Activated CD8-positive, alpha-beta T cell treated with anti-CD3 and anti-CD28 coated beads for 36 hours (primary cell): ENCODE measurements at places on chromosomes 3 and 15.

DNA sequence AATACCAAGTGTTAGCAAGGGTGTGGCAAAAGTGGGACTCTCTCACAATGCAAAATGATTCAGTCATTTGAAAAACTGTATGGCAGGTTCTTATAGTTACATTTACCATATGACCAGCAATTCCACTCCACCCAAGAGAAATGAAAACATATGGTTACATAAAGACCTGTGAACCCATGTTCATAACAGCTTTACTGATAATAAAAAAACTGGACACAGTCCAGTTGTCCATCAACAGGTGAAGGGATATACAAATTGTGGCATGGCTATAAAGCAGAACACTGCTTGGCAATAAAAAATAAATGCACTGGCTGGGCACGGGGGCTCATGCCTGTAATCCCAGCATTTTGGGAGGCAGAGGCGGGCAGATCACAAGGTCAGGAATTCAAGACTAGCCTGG, 30.8 kb downstream of the RAD18 start:
- DNase-seq: no peak

- DNase-seq: peak; percentile 59
These were observed 120.9 kb downstream of the ZMAT3 start for GRCh38 chr3:178950676-178951075.

GRCh38 chr3:15215996-15216395, 9.9 kb downstream of the CAPN7 start:
- DNase-seq: no peak

DNA sequence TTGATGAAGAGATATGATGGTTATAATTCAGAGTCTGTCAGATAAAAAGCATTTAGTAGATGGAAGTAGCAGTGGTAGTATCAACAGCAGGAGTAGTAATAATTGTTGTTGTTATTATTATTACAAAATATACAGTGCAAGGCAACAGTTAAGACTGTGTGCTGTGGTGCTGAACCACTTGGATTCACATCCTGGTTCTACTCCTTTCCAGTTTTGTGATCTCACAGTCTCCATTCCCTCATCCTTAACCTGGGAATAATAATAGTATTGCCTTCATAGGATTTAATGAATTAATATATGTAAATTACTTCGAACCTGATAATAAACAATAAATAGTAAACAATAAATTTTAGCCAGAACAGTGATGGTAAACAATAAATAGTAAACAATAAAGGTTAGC, 37.1 kb upstream of the TSC22D2 start:
- DNase-seq: no peak

DNA sequence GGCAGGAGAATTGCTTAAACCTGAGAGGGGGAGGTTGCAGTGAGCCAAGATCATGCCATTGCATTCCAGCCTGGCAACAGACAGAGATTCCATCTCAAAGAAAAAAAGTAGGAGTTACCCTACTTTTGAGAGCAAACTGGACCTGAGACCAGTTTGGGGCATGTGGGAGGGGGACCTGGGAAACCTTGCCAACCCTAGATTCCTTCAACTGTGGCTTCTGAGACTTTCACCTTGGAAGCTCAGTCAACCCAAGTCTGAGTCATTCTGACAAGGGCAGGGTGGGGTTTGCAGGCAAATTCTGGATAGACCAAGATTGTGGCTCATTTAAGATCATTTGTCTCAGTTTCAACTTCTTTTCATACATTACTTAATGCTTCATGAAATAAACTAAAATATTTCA, 23.8 kb upstream of the SIAH2 start:
- peak; percentile 45 for DNase-seq

DNA sequence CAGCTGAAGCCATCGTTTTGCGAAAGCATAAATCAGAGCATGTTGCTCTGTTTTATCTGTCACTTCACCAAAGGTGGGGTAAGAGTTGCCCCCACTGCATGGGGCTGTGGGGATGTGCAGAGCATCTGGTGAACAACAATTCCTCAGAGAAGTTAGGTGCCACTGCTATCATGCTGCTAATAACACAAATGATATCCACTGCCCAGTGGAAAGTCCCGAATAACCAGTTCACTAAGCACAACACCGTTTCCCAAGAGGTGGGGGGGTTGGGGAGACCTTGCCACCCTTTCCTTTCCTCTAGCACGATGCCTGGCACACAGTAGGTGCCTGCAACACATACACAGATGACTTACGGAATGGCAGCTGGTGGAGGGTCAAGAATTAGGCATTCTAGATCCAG, 38.6 kb downstream of the FAM3D start:
- DNase-seq: no peak

DNA sequence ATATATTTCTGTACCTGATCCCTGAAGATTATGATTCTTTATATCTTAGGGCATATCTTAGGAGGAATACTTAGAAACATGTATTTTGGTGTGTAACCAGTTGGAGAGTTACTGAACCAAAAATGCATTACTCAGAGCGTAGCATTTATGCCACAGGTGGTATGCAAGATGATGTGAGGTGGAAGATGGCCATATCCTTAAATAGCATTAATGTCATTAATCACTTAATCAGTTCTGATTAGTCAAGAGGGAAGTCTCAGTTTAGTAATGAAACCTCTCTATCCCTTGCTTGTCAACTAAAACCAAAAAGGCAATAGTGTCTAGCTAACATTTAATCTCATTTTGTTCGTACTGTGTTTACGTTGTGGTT, 130.5 kb upstream of the PHLDB2 start:
- no peak for DNase-seq

DNA sequence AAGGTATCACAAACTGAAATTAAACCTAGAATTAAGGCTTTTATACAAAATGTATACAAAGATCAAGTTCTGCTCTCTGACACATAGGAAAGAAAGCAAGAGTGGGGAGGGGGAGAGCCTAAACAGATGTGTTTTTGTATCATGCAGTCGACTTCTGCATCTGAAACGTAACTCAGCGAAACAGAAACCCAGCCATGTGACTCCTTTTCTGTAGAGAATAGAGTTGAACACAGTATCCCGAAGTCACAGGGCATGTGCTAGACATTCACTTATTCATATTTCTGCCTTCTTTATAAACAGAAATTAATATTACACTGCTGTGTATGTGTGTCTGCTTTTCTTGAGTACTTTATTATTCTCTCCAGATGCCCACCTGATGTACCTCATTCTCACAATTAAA, 121.0 kb downstream of the PDZRN3 start:
- DNase-seq: no peak

GRCh38 chr15:28080386-28080785, 18.7 kb downstream of the OCA2 start:
- DNase-seq: no peak

- DNase-seq: no peak
These were observed 38.8 kb downstream of the TNK2 start for GRCh38 chr3:195869413-195870001.

DNA sequence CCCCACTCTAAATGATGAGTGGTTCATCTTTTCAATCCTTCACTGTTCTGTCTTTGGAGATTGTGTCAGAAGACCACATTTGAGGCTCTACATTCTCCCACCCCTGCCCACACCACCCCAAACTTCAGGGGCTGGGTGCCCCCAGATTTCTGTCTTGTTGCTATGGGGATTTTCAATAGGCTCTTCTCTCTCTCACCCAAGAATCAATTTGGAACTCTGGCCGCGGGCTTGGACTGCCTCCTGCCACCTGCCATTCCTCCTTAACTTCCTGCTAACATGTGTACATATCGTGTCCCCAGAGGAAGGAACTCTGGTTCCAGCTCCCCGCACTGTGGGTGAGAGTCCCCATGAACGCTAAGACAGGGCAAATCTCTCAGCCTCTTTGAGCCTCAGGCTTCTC, 67.4 kb upstream of the LARS2 start:
- DNase-seq: no peak

DNA sequence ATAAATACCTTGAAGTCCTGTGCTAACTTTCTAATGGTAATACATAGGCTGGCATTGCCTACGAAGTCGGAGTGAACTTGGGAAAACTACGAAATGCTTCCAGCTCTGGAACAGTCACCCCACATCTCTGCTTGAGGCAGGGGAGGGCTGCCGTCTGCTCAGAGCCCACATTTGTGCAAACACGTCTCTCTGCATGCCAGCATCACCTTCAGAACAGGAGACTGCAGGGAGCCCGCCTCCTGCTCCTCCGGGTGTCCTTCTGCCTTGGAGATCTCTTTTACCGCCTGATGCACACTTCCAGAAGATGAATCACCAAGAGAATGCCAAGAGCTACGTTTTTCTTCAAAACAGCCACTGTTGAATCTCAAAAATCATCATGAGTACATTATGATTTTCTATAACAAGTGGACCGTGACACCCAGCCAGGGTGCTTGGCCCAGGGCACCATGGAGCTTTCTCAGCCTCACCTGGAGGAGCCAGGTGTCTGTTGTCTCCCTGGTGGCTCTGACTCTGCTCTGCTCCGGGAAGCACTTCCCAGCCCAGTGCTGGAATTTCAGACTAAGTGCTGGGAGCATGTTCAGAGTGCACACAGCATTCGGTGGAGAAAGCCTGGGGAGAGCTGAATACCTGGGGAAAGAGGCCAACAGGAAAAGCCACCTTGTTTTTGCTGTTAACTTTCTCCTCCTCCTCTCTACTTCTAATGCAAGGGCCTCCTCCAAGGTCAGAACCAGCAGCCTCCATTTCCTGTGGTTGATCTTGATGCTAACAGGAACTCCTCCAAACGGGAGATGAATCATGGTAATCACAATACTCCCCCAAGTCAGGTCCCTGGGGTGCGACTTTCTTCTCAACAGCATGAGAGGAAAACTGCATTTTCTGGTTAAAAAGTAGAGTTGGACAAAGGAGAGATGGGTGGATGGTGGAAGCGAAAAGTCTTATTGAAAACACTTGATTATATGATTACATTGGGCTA, 467.7 kb downstream of the GABRG3 start:
- no peak for DNase-seq

DNA sequence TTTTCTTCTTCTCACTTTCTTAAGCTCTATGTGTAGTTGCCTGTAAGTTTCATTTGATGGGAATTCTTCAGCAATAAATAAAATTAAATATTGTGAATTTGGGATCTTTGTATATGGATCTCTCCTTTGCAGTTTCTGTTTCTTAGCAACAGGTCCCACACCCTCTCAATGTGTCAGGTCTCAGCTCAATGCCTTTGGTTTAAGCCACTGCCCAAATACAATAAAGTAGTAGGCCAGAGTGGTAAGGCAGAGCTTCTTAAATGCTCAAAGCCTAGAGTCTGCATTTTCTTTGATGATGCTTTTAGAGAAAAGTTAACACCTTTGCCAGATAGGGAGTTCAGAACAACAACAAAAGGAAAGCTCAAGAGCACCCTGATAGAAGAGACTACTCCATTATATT, 343.7 kb downstream of the NSUN3 start:
- DNase-seq: no peak

- DNase-seq: no peak
These were observed 366.8 kb downstream of the ZIC1 start for GRCh38 chr3:147775816-147776530.

- DNase-seq: no peak
These were observed 11.8 kb upstream of the FBXO22 start for GRCh38 chr15:75891895-75892294.

GRCh38 chr15:63708126-63708772, 111.1 kb downstream of the FBXL22 start:
- no peak for DNase-seq

GRCh38 chr15:45221967-45222366, 30.1 kb upstream of the SLC28A2 start:
- no peak for DNase-seq

DNA sequence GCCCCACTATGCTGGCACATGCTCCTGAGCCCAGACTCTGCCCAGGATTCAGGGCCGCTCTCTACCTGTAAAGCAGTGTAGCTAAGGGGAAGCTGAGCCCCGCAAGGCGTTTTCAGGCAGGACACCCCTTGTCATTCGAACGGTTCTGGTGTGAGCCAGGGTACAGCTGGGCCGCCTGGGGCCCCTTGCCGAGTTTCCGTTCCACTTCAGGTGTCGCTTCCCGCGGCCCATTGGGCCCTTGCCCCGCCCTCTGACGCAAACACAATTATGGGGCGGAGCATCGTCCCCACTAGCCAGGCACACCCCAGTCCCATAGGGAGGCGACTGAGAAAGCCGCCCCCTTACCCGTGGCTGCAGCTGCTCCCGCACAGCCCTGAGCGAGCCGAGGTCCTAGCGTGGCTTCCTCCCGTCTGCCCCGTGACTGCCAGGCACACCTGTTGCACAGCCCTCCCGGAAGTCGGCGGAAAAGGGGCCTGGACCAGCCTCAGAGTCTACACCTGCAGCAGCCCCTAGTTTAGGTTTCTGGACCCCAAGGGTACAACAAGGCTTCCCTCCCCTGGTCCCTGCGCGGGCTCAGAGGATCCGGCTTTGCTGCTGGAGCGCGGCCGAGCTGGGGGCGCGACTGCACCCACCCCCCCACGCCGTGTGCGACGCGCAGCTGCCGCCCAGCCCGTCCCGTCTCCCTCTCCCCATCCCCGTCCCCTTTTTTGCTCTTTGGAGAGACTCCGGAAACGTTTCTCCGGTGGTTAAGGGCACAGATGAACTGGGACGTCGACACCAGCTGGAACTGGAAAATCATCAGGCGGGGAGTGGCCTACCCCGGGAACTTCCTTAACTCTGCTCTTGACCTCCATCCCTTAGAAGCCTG, at the start of gene PLSCR2:
Gene PLSCR2 (minus strand): TSS at position 412 of the 868 bp plus-strand sequence. CDS start 9,657 bp downstream, outside the sequence.
- peak; percentile 76 for DNase-seq

DNA sequence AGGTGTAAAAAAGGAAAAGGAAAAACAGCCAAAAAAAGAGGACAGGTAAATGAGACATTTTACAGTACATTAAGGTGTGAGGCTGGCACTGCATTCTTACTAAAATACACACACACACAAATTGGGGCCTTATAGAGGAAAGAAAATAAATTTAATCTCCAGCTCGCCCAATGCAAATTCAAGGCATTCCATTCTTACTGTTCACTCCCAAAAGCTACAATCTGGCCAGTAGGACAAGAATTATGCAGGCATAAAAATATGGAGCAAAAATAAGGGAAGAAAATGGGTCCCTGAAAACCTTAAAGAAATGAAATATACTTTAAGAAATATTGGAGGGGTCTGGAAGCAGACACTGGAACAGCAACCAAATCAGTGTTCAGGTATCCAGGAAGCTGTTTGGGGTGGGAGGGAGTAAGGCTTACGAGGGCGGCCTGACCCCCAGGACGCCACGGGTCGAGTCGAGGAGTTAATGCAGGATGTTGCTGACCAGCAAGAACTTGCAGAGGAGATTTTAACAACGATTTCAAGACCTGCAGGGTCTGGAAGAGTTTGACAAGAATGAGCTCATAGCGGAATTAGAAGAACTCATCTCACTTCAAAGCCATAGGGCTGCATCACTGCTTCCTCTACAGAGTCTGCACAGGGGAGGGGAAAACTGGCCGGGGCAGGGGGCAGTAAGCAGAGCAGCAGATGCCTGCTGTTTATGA, 245.5 kb downstream of the TBL1XR1 start:
- no peak for DNase-seq

GRCh38 chr3:34020726-34021680, 222.6 kb downstream of the PDCD6IP start:
- DNase-seq: no peak

DNA sequence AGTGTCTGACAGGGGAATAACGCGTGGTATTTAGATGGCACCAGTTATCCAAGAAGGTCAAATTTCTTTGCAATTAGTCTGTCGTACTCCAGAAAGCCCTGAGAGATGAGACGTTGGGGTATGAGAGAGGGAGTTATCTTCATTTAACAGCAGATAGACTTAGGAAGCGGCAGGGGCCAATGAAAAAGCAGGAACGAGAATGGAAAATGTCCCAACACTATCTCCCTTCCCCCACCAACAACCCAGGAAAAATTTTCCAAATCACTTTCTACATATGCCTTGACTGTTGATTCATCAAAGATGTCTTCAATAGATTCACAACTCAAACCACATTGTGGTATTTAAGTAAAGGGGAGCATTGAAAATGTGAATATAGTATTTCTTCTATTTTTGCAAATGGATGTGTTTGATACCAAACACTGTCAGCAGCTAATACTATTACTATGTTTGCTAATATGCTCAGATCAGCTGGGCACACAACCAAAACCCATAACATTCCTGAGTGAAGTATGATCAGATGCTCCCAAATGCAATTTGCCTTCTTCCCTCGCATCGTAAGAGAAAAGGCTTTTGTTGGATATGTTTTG, 13.3 kb upstream of the GREM1 start:
- DNase-seq: no peak
